ENCODE measurements at places on chromosomes 3 and 15. TPM values are rescaled to one million over a fixed set of nuclear protein-coding genes. Genes with fewer than 3 reads are reported as not detected.

The ILDR1 gene
- polyA plus RNA-seq, result 4.0 TPM

The TRAT1 gene
- 4.3 TPM for polyA plus RNA-seq

The CACNA1D gene
- polyA plus RNA-seq, result not detected

The OR5H15 gene
- polyA plus RNA-seq, result not detected

The FOXL2 gene
- not detected for polyA plus RNA-seq

The CKMT1A gene
- polyA plus RNA-seq, result not detected

The HACD3 gene
- 25.7 TPM for polyA plus RNA-seq

The KNG1 gene
- polyA plus RNA-seq, result not detected

The DNAH1 gene
- 1.1 TPM for polyA plus RNA-seq

The SERPINI2 gene
- polyA plus RNA-seq, result not detected

The NKIRAS1 gene
- polyA plus RNA-seq, result 2.8 TPM

The KLF13 gene
- 81.4 TPM for polyA plus RNA-seq

The COL8A1 gene
- not detected for polyA plus RNA-seq

The GOLGA8S gene
- polyA plus RNA-seq, result not detected

The FRMD5 gene
- polyA plus RNA-seq, result 0.30 TPM

The GXYLT2 gene
- polyA plus RNA-seq, result not detected

The RLBP1 gene
- not detected for polyA plus RNA-seq

The ATP13A4 gene
- polyA plus RNA-seq, result 0.85 TPM

The POLQ gene
- not detected for polyA plus RNA-seq

The ADGRG7 gene
- polyA plus RNA-seq, result not detected

The TIGIT gene
- 0.86 TPM for polyA plus RNA-seq

The SKIL gene
- 10.0 TPM for polyA plus RNA-seq

The CLSTN2 gene
- not detected for polyA plus RNA-seq

The IQCF5 gene
- polyA plus RNA-seq, result not detected

The ZIC4 gene
- polyA plus RNA-seq, result not detected

The IL5RA gene
- 2.8 TPM for polyA plus RNA-seq

The AGTR1 gene
- not detected for polyA plus RNA-seq

The RBPMS2 gene
- polyA plus RNA-seq, result 0.14 TPM

The GPR27 gene
- 0.11 TPM for polyA plus RNA-seq

The ABHD2 gene
- polyA plus RNA-seq, result 13.4 TPM

The CXCR6 gene
- 0.69 TPM for polyA plus RNA-seq

The PLCB2 gene
- 20.8 TPM for polyA plus RNA-seq

The SNX22 gene
- 55.3 TPM for polyA plus RNA-seq

The PLA2G4E gene
- polyA plus RNA-seq, result not detected

The CDHR4 gene
- polyA plus RNA-seq, result not detected

The GOLGA6B gene
- polyA plus RNA-seq, result not detected

The SLC12A1 gene
- polyA plus RNA-seq, result not detected

The C2CD4A gene
- not detected for polyA plus RNA-seq

The SLC27A2 gene
- polyA plus RNA-seq, result 0.83 TPM

The STRA6 gene
- not detected for polyA plus RNA-seq

The ANKRD34C gene
- not detected for polyA plus RNA-seq

The ALDH1L1 gene
- polyA plus RNA-seq, result not detected

The CTXN2 gene
- polyA plus RNA-seq, result not detected

The P2RY14 gene
- 4.8 TPM for polyA plus RNA-seq

The GHSR gene
- not detected for polyA plus RNA-seq
